HL-60 (cell line): ENCODE measurements at places on chromosomes 3 and 15.

GRCh38 chr15:29795610-29796009 is 26.7 kb downstream of the TJP1 start:
- no peak for DNase-seq

DNA sequence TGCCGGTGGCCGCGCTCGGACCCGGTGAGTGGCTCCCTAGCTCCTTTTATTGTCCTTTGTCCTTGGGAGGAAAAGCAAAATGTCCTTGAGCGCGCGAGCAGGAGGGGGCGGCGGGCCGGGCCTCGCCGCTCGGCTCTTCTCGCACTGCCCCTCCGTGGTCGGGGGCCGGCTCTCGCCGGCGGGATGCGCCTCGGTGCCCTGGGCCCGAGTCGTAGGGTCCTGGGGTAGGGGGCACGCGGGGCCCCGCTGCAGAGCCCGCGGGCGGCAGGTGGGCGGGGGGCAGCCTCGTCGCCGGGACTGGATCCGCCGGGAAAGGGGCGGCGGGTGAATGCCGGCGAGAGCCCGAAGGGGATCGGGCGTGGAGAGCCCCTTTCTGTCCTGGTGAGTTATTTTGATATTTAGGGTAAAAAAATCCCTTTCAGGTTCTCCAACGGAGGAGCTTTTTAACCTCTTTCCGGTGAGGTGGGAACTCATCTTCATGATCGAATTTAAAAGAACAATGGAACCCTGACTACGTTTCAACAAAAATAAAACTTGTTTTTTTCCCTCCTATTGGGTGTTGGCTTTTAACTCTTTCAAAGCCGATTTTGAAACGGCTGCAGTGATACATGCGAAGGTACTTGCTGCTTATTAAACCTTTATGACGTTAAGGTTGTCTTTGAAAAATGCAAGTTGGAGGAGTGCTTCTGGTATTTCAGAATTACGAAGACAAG is 16.8 kb upstream of the CHD2 start:
- DNase-seq: no peak

DNA sequence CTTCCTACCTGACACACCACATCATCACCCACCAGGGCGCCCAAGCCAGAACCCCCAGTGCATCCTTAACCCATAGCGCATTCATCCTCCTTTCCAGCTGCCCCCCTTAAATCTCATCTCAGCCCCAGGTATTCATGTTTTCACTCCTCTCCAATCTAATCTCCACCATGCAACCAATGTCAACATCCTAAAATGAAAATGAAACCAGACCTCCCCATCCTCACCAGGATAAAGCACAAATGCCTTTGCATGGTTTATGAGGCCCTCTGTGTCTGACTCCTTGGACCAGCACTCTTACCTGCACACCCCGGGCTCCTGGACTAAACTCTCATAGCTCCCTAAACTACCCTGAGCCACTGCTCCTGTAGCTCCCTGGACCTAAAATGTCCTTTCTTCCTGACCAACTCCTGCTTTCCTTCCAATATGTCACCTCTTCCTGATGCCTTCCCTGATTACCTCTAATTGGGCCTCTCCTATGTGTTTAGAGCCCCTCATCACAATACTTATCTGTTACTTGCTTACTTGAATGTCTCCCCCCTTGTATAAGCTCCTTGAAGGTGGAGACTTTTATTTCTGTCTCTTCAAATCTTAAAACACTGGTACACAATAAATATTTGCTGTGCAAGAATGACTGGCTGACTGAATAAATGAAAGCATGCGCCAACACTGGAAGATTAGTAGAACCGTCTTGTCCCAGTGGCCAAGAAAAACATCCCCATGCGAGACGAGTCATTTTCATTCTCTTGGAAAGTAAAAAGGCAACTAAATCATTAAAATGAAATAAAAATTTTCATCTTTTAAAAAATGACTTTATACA is 142.5 kb downstream of the XXYLT1 start:
- no peak for DNase-seq

DNA sequence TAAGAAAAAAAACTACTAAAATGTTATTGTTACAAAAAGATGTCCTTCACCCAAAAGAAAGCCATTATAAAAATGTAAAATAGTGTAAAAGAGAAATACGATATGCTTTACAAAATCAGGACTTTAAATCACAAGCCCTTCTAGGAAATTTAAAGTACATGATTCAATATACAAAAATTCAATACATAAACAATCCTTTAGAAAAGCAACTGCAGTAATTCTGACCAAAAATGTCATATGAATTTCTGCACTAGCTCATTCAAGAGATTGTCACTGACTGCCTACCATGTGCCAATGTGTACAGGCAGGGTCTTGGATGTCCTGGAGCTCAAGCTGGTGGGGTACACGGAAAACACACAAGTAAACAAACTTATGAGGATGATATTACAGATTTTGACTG is 2.5 kb downstream of the MORC1 start:
- no peak for DNase-seq

- DNase-seq: no peak
Measured at GRCh38 chr3:27360113-27361078, 8.8 kb downstream of the NEK10 start.

GRCh38 chr3:143084856-143085731 is 34.5 kb upstream of the CHST2 start:
- DNase-seq: peak; percentile 12

- DNase-seq: no peak
Measured at GRCh38 chr3:115279939-115280338, 132.9 kb upstream of the ZBTB20 start.

GRCh38 chr3:146969356-146969755 is 364.2 kb upstream of the PLSCR5 start:
- no peak for DNase-seq

DNA sequence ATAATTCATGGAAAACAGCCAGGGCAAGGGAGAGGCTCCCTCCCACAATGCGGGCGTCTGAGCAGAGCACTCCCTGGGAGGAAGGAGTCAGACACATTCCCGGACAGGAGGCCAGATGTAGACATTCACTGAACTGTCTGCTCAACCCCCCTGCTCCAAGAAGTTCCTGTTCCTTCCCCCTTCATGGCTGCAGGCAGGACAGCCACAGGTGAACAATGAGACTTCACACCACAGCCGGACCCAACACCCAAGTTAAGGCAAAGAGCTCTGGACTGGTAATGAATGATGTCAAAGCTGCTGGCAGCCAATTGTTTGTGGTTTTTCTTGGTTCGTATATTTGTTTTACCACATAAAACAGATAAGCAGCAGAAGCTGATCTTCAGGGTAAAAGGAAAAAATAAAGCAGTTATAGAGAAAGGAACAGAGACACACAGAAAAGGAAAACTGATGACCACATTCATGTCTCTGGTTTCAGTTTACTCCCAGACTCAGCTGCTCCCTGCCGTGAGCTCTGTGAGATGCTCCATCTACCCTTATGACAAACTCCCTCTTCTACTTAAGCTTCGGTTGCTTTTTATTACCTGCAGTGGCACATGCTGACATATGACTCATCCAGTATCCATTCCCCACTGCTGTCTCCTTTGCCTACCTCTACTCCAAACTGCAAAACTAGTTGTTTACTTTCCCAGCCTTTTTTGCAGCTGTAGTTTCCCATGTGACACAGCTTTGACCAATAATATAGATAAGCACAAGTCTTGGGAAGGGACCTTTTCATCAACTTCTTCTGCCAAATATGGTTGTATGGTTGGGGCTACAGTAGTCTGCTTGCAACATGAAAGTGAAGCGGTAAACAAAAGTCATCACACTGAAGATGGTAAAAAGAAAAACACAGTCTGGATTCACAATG is 33.1 kb downstream of the DZIP1L start:
- DNase-seq: no peak

DNA sequence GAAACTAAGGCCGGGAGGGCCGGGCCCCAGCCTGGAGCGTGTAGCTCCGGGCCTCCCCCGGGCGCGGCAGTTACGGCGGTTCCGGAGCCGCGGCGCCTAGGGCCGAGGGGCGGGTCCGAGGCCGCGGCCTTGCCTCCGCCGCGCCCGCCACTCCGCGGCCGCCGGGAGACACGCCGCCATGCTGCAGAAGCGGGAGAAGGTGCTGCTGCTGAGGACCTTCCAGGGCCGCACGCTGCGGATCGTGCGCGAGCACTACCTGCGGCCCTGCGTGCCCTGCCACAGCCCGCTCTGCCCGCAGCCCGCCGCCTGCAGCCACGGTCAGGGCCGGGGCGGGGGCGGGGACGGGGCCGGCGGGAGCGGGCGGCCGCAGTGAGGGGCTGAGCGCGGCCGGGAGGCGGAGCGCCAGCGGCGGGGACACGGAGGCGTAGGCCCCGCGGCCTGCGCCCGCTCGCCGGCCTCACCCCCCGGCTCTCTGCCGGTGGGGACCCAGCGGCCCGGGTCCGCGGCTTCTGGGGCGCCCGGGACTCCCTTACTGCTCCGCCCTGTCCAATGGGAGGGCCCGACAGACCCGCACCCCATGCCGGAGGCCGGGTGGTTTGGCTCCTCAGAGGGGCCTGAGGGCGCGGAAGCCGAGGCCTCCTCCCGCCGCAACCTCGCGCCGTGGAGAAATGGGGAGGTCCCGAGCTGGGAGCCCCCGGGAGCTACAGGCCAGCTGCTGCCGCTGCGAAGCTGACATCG is at the start of gene DIS3L:
TSS of gene DIS3L (plus strand) at position 150 of the 738 bp plus-strand sequence. CDS start at position 179, 29 bp downstream.
- peak; percentile 69 for DNase-seq

GRCh38 chr3:53694046-53694445 is 152.2 kb downstream of the CHDH start:
- no peak for DNase-seq

GRCh38 chr3:17074559-17074958 is 189.8 kb downstream of the PLCL2 start:
- DNase-seq: no peak

DNA sequence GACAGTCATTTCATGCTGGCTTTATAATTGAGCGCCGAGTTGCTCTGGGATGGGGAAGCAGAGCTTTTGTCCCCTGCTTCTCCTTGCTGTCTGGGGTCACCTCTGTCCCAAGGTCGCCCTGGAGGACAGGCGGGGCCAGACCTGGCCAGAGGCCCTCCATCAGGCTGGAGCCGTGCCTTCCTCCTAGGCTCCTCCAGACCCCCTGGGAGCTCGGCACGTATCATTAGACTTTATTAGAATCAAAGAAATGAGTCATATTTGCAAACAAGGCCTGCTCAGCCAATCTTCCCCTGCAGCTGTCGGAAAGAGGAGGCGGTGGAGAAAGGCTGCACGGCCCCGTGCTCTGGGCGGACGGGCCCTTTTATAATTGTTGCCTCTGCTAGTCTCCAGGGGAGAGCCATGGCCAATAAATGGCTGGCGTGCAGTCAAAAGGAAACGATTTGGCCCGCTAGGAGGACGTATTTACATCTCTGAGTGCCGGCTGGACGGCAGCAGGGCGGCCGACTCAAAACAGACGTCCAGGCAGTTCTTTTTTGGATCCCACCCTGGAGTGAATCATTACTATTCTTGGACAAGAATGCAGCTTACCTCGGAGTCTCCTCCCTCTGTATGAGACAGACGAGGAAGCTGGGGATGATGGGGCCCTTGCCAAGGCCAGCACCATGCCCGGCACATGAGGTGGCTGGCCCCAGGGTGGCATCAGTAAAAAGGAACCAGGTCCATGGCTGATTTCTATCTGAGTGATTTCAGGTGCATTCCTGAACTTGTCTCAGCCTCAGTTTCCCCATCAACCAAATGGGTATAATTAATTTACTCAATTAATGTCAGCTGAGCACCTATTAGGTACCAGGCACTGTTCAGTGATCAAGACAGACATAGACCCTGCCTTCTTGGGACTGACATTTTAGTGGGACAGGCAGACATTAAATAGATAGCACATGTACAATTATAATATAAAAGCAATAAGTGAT is 50.6 kb downstream of the SLC6A6 start:
- DNase-seq: no peak

DNA sequence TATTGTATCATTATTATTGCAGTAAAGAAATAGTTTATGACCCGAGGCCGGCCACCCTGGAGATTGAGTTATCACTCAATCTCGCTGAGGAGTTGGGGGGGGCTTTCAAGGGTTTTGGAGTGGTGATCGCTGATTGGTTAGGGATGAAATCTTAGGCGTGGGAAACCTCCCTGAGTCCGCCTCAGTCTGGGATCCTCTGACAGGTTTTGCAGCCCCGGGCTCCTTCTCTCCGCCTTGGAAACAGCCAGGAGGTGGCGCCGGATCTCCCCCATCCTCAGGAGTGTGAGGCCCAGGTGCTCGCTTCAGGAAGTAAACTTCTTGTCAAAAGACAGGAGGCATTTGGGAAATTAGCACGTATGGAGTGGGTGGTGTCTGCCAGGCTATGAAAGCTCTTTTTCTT is 41.1 kb upstream of the SEC61A1 start:
- DNase-seq: no peak

DNA sequence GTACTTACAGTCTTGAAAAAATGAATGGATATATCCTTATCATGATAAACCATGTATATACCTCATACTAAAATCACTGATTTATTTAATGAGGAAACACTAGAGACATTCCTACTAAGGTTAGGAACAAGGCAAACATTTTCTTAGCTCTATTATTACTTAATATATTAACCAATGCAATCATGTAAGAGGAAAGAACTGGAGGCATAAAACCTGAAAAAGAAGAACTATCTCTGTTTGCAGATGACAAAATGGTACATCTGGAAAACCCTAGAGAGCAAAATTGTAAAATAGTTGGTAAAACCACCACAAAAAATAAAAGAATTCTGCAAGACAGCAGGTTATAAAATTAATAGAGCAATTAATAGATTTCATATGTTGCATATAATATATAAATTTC is 81.2 kb downstream of the KLF13 start:
- no peak for DNase-seq

DNA sequence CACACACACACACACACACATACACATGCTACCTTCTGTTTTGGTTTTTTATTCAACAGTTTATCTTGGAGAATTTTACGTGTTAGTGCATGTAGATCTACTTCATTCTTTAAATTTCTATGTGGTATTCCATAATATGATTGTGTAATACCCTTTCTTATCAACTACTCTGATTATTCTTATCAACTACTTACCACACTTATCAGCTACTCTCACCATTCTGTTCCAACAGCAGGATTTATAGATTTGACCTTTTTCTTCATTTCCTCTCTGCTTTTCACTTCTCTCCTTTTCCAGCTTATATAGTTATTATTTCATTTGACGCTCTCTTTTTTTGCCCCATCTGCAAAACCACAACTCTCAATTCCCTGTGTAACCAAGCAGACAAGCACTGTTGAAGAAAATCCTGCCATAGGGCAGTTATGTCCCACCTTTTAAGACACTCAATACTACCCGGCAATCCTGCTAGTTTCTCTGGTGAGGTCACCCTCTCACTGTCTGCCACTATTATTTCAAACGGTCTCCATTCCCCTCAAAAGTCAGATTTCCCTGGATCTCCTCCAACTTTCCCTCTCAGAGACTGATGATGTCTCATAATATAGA is 56.9 kb upstream of the SATB1 start:
- DNase-seq: no peak

GRCh38 chr15:86063356-86064095 is 16.1 kb upstream of the AGBL1 start:
- no peak for DNase-seq

DNA sequence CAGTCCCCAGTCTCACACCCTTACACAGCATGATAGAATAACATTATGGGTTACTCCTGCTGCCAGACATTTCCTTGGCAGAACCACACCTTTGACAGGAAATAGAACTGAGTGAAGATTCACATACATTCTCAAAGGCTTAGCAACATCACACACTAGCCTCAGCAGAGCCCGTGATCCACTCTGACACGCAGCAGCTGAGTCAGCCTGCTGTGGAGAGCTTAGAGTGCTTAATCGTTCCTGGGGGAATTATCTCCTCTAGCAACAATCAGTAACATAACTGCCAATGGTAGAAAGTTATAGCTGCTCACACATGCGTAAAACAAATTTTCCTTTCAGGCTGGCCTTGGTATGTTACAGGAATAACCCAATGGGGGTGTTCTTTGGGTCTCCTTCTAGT is 382.1 kb downstream of the GAP43 start:
- DNase-seq: no peak

- DNase-seq: no peak
Measured at GRCh38 chr3:123385981-123386380, 62.9 kb downstream of the ADCY5 start.
